ENCODE measurements at places on chromosomes 7 and 10.

GRCh38 chr7:68441645-68442044 lies 1156.6 kb upstream of the AUTS2 start:
- DNase-seq: no peak

DNA sequence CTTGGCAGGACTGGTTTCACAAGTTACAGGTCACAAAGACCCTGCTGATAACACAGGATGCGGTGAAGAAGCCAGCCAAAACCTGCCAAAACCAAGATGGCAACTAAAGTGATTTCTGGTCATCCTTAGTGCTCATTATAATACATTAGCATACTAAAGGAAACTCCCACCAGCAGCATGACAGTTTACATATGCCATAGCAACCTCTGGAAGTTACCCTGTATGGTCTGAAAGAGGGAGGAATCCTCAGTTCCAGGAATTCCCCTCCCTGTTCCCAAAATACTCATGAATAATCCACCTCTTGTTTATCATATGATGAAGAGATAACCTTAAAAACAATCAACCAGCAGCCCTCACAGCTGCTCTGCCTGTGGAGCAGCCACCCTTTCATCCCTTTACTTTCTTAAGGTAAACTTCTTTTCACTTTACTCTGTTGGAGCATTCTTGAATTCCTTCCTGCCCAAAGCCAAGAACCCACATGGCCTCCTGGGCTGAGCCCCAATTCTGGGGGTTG lies 21.9 kb downstream of the DPY19L1 start:
- no peak for DNase-seq

GRCh38 chr10:51020200-51020599 lies 54.1 kb upstream of the PRKG1 start:
- DNase-seq: no peak

GRCh38 chr7:155188357-155188756 lies 109.3 kb upstream of the INSIG1 start:
- DNase-seq: no peak

DNA sequence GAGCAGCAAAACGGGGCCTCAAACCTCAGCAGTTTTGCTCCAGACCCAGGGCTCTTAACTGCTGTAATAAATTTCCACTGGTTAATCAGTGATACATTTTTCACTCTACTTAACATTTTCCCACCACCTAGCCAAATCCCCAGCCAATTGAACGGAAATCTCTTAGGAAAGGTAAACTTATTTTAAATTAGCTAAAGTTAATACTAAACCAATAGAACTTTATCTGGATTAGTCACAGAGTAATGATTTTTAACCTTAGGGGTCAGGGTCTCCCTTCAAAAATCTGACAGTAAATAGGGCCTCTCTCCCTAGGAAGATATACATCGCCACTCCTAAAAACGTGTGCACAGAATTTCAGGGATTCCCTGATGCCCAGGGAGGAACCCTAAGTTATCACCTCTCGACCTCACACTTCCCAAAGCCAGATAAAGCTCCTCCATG lies 87.4 kb upstream of the KMT2E start:
- no peak for DNase-seq

GRCh38 chr10:75049316-75050148 lies 61.9 kb upstream of the SAMD8 start:
- no peak for DNase-seq

GRCh38 chr10:89384474-89385340 lies 6.9 kb downstream of the IFIT1B start:
- DNase-seq: no peak

GRCh38 chr7:50416527-50417182 lies 33.5 kb downstream of the FIGNL1 start:
- no peak for DNase-seq

DNA sequence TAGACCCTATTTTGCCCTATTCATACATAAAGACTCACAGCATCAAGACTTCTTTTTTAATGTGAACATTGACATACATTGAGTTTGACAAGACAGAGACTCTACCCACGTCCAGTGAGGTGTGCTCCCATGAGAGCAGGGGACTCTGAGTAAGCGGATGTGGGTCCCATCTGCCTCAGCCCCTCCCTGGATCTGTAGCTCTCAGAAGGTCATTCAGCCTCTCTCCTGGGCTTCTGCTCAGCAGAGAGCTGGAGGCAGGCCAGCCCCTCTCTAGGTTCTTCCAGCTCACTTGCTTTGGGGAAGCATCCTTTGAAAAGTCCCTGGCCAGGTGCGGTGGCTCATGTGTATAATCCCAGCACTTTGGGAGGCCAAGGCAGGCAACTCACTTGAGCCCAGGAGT lies 146.9 kb upstream of the ZMIZ1 start:
- DNase-seq: no peak

- no peak for DNase-seq
These were observed 703.5 kb downstream of the AUTS2 start for GRCh38 chr7:70301673-70302185.

DNA sequence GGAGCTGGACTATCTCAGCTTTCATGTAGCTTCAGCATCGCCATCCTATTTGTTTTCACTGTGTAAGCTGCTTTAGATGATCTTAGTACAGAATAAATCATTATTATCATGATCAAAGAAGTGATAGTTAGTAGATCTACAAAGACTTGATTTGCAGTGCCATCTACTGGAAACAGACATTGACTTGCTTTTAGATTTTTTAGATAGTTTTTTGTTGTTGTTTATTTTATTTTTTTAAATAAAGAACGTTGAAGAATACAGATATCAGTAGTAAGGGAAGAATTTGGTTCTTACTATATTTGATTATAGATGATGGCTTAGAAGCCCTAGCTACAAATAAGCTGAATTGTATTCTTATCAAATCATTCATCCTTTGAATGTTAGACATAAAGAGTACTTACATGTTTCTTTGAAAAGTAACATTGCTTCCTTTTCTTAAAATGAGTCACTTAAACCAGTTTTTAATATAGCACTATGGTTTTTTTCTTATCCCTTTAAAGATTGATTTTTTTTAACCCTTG lies 6.3 kb upstream of the SFMBT2 start:
- DNase-seq: no peak

GRCh38 chr7:141094336-141095070 lies 20.6 kb downstream of the TMEM178B start:
- DNase-seq: no peak

GRCh38 chr7:107147464-107148393 lies 21.1 kb upstream of the HBP1 start:
- DNase-seq: peak; percentile 8

- DNase-seq: no peak
These were observed 32.8 kb downstream of the ADCY1 start for GRCh38 chr7:45606931-45607330.

- no peak for DNase-seq
These were observed 1.9 kb downstream of the NKX1-2 start for GRCh38 chr10:124447751-124448466.

GRCh38 chr10:101965075-101965765 lies 90.8 kb downstream of the ARMH3 start:
- DNase-seq: no peak

GRCh38 chr10:114337510-114338462 lies 66.5 kb downstream of the AFAP1L2 start:
- no peak for DNase-seq

DNA sequence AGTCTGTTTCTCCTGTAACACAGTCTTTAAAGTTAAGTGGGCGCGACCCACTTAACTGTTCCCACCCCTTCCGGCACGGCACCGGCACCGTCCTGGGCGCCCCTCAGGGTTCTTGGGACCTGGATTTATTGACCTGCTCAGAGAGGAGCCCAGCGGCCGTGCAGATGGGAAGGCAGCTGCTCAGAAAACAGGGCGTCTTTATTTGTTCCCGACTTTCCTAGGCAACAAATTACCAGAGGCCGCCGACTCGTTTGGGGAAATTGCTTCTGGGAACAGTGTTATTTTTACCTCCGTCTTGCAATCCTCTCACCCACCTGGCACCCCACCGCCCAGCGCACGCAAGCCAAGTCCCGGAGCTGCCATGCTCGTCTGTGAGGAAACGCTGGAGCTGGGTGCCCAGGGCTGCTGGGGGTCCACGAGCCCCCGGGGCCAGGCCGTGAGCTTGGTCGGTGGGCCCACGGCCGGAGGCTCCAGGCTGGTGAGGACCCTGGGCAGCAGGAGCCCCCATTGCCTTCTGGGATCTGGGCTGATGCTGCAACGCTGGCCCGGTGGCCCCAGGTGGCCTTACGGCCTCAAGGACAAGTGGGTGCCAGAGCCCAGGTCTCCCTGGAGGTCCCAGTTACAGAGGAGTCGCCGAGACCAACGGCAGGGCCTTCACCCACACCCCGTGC lies 14.9 kb upstream of the ADGRA1 start:
- DNase-seq: no peak

DNA sequence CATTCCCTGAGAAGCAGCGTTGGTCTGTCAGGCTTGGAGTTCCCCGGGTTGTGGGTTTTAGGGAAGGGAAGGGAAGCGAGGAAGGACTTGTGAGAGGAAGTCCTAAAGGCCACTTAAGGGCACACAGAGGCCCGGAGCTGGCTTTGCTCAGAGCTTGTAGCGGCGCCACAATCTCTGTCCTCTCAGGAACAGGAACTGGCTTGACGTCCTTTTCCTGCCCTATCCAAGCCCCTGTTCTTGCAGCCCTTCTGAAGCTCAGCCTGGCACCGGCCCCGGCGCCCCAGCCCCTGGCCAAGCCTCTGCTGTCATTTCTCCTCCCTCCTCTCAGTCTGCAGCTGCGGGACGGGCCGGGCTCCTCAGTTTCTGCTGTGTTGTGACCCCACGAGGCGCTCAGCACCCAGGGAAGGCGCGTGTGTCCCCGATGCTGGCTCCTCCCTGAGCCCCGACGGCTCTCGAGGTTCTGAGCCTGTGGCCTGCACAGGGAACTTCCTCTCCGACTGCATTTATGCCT lies at the start of gene GIMAP8:
Gene GIMAP8, plus strand, starts transcription at position 140 of the 511 bp plus-strand sequence. CDS start 16,069 bp downstream, outside the sequence.
- DNase-seq: peak; percentile 46

DNA sequence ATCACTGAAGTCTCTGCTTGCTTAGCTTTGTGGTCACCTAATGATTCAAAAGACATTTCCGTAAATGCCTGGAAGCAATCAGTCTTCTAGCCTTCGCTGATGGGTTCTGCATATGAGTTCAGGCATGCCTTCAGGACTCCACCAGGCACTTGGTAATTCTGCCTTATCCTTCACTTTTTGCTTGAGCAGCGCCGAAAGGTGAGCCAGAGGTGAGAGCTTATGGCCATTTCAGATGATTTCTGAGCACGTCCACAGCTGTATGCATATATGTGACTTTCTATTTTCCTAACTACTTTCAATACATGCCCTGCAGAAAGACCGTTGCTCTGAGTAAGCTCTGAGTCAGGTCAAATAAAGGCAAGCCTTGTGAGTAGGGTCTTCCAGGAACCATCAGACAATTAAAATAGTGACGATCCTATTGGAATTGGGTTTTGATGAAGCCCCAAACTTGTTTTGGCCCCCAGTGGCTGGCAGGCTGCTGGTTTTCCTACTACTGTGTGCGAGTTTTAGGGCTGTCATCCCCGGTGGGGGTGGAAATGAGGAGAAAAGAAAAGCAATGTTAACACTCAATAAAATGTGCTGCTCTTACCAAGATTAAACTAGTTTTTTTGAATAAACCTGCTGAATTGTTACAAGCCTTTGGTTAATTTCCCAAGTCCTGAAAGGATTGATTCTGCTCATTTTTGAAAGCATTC lies 154.4 kb upstream of the AKR1E2 start:
- DNase-seq: no peak

DNA sequence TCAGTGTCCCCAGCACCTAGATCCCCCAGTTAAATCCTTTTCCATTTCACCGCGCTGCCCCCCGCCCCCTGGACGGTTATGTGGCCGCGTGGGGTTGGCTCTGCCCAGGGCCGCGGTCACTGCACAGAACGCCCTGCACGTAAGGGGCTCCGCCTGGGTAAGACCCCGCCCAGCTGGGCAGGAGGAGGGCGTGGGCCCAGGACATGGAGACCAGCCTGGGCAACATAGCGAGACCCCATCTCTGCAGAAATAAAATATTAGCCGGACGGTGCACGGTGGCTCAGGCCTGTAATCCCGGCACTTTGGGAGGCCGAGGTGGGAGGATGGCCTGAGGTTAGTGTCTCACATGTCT lies 650 bp upstream of the ZFAND2A start:
- no peak for DNase-seq

GRCh38 chr7:156515911-156516790 lies 124.4 kb upstream of the RNF32 start:
- DNase-seq: no peak

- no peak for DNase-seq
These were observed 132.9 kb downstream of the OAT start for GRCh38 chr10:124285587-124286527.

- DNase-seq: no peak
These were observed 29.9 kb downstream of the GPR22 start for GRCh38 chr7:107499731-107500130.

GRCh38 chr10:67666416-67667034 lies 29.5 kb downstream of the CTNNA3 start:
- DNase-seq: no peak

DNA sequence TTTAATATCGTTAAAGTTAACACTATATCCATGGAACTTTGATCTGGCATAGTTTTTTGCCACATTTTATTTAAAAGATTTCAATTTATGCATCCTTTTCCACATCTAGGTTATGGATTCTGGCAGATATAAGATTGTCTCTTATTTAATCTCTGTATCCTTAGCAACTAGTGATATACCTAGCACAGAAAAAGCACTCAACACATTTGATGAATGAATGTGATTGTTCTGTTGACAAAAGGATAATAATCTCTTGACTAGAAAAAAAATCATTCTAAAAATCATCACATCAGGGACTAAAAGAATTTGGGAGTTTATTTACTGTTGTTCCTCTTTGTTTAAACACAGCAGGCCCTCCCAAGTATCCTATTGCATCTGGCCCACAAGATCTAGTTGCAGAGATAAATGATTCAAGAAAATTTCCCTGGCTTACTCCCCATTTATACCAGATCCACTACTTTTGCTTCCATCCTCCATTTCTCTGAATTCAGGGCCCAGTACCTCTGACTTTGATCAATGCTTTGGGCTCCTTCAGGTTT lies 84.0 kb upstream of the C1GALT1 start:
- no peak for DNase-seq

- no peak for DNase-seq
These were observed 163.8 kb downstream of the RGS10 start for GRCh38 chr10:119378737-119379067.

DNA sequence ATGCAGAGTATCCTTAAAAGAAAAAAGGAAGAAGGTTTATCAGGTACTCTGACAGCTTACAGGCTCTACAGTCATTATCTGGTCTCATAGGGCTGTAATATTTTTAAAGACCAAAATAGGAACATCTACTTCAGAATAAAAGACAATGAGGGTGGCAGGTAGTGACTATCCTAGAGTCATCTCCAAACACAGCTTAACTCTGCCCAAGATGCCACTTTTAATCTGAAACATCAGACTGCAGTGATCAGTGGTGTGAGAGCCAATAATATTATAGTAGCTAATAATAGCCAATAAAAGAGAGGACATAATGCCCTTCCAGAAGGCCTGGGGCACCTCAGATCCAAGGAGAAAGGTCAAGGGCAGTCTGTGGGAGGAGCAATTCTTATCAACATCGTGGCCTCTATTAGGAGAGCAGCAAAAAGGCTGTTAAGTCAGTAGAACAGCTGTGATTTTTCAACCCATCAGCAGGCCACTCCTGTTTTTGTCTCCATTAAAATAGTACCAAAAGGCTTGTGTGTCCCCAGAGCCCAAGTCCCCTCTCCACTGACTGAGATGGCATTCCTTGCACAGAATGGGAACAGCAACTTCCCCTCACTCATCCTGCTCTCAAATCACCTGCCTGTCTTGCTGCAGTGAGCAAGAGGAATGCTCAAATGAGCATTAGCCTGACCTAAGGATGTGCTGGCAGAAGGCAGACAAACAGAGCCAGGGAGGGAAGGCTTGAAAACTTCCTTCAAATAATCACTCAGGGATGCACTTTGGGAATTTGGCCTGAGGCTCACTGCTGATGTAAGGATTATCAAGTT lies 20.7 kb upstream of the SPOCK2 start:
- DNase-seq: no peak

- DNase-seq: no peak
These were observed 514.2 kb downstream of the CCSER2 start for GRCh38 chr10:84842593-84842992.

GRCh38 chr10:101258179-101258885 lies 29.1 kb upstream of the LBX1 start:
- no peak for DNase-seq
